Aorta (tissue), 5 donors: ENCODE measurements at places on chromosomes 1 and 21. TPM values are rescaled to one million over a fixed set of nuclear protein-coding genes. Genes with fewer than 3 reads are reported as not detected.

DNA sequence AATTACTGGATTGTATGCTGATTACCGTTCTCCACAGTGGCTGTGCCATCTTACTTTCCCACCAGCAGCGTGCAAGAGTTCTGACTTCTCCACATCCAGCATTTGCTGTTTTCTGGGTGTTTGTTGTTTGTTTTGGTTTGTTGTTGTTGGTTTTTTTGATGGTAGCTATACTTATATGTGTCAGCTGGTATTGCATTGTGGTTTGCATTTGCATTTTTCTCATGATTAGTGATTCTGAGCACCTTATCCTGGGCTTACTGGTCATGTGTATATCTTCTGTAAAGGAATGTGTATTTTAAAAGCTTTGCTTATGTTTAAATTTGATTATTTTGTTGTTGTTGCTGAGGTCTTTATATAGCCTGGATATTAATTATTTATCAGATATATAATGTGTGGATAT, 66.9 kb upstream of the MAP1LC3C start:
- no peaks in the 10 kb centered on the region for H3K36me3 ChIP-seq
- H3K4me3 ChIP-seq, result no peak overlapping the region
- no peaks in the 10 kb centered on the region for H3K4me1 ChIP-seq
- no peaks in the 10 kb centered on the region for H3K27me3 ChIP-seq
- H3K27ac ChIP-seq, result no peak overlapping the region
- no peak for DNase-seq

- no peak for DNase-seq
- H3K27ac ChIP-seq, result no peak overlapping the region
Measured at GRCh38 chr1:181057079-181057478, 23.3 kb downstream of the MR1 start.

DNA sequence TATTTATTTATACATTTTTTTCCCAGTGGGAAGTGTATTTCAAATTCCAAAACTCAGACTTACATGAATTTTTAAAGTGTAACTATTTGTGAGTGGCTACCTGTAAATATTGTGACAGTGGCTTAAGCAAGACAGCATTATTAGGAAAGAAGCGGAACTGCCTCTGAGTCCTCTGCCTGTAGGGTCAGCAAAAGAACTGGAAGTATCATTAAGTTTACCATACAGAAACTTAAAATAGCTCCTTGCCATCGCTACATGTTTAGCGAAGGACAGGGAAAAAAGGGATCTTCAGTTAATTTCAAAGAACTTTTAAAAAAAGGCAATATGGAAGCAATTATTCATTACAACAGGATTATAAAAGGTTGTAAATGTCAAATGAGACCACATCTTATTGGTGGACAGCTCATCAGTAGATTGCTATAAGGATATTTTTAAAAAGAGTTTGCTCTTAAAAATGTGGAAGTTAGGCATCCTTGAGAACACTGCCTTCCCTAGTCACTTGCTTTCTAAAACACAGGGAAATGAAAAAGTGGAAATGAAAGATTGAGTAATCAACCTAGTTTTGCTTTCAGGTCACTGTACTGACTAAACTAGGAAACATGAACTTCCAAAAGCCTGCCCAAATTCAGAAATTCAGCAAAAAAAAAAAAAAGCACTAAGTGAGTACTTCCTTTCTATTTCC, 39.2 kb downstream of the NSL1 start:
- H3K27me3 ChIP-seq, result no peaks in the 10 kb centered on the region
- no peaks in the 10 kb centered on the region for H3K36me3 ChIP-seq
- H3K4me1 ChIP-seq, result no peaks in the 10 kb centered on the region
- H3K4me3 ChIP-seq, result no peak overlapping the region
- no peak overlapping the region for H3K27ac ChIP-seq
- no peak for DNase-seq

DNA sequence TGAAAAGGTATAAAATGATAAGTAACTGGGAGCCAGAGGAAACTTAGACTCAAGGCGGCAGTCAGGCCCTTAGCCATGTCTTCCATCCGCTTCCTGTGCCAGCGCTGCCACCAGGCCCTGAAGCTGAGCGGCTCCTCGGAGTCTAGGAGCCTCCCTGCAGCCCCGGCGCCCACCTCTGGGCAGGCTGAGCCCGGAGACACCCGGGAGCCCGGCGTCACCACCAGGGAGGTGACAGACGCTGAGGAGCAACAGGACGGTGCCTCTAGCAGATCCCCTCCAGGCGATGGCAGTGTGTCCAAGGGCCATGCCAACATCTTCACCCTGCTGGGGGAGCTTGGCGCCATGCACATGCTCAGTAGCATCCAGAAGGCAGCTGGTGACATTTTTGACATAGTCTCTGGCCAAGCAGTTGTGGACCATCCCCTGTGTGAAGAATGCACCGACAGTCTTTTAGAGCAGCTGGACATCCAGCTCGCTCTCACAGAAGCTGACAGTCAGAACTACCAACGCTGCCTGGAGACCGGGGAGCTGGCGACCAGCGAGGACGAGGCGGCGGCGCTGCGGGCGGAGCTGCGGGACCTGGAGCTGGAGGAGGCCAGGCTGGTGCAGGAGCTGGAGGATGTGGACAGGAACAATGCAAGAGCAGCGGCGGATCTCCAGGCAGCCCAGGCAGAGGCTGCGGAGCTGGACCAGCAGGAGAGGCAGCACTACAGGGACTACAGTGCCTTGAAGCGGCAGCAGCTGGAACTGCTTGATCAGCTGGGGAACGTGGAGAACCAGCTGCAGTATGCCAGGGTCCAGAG, at the start of gene BECN2:
TSS of gene BECN2 (plus strand) at position 76 of the 803 bp plus-strand sequence. CDS start at position 76, 0 bp downstream.
- H3K36me3 ChIP-seq, result no peaks in the 10 kb centered on the region
- no peaks in the 10 kb centered on the region for H3K27me3 ChIP-seq
- no peak for DNase-seq

GRCh38 chr21:34544032-34544496, 32.1 kb upstream of the KCNE1 start:
- H3K4me3 ChIP-seq, result no peak overlapping the region
- H3K36me3 ChIP-seq, result no peaks in the 10 kb centered on the region
- H3K4me1 ChIP-seq, result no peaks in the 10 kb centered on the region
- H3K27ac ChIP-seq, result peak overlapping the region; percentile 60
- no peaks in the 10 kb centered on the region for H3K27me3 ChIP-seq

- no peaks in the 10 kb centered on the region for H3K36me3 ChIP-seq
- H3K4me1 ChIP-seq, result no peaks in the 10 kb centered on the region
Measured at GRCh38 chr21:42500736-42501135, 4.7 kb upstream of the RSPH1 start.

GRCh38 chr1:191963781-191964455, 194.3 kb upstream of the RGS18 start:
- H3K4me1 ChIP-seq, result no peaks in the 10 kb centered on the region
- H3K4me3 ChIP-seq, result no peak overlapping the region
- H3K27ac ChIP-seq, result no peak overlapping the region
- H3K27me3 ChIP-seq, result no peaks in the 10 kb centered on the region

DNA sequence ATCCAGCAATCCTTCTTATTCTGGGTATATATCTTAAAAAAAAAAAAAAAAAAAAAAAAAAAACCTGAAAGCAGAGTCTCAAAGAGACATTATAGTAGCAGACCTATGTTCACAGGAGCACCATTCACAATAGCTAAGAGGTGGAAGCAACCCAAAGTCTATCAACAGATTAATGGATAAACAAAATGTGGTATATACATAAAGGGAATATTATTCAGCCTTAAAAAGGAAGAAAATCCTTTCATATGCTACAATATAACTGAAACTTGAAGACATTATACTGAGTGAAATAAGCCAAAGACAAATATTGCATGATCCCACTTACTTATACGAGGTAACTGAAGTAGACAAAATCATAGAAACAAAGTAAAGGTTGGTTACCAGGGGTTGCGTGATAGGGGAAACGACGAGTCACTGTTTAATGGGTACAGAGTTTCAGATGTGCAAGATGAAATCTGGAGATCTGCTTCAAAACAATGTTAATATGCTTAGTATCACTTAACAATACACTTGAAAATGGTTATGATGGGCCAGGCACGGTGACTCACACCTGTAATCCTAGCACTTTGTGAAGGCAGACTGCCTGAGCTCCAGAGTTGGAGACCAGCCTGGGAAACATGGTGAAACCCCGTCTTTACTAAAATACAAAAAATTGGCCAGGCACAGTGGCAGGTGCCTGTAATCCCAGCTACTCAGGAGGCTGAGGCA, 29.5 kb downstream of the PIK3R3 start:
- H3K4me3 ChIP-seq, result no peak overlapping the region
- no peaks in the 10 kb centered on the region for H3K36me3 ChIP-seq
- DNase-seq, result no peak
- no peaks in the 10 kb centered on the region for H3K27me3 ChIP-seq
- no peak overlapping the region for H3K27ac ChIP-seq
- no peaks in the 10 kb centered on the region for H3K4me1 ChIP-seq

- H3K4me1 ChIP-seq, result no peaks in the 10 kb centered on the region
- DNase-seq, result no peak
- H3K27me3 ChIP-seq, result no peaks in the 10 kb centered on the region
- H3K36me3 ChIP-seq, result no peaks in the 10 kb centered on the region
Measured at GRCh38 chr1:183227422-183228346, 41.6 kb downstream of the LAMC2 start.

DNA sequence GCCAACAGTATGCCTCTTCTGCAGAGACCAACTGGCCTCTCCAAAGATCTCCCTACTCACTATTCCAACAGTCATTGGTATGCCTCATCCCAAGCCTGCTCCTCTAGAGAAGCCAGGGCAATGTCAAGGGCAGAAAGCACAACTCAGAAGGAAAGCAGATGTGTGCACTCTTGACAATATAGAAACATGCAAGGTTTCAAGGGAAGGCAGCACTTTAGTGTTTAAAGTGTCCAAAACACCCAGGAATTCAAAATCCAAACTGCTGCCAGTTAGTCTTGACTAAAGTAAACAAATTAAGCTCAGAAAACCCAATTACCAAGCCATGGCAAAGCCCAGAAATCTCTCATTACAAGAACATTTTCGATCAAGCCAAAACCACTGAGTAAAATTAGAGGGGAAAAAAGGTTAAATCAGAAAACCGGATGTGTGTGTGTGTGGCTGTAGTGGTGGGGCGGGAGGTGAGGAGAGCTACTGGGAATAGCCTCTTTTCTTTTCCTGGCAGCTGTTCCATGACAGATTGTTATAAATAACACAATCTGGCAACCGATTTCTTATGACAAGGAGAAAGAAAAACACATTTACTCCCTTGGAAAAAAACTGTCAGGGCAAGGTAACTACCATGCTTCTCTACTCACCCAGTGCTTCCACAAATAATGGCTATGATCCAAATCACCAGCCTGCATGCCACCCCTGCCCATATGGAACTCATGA, 39.2 kb downstream of the EIF2B3 start:
- peak; percentile 60 for DNase-seq
- no peaks in the 10 kb centered on the region for H3K27me3 ChIP-seq
- peak overlapping the region; percentile 18 for H3K4me3 ChIP-seq
- no peaks in the 10 kb centered on the region for H3K36me3 ChIP-seq

DNA sequence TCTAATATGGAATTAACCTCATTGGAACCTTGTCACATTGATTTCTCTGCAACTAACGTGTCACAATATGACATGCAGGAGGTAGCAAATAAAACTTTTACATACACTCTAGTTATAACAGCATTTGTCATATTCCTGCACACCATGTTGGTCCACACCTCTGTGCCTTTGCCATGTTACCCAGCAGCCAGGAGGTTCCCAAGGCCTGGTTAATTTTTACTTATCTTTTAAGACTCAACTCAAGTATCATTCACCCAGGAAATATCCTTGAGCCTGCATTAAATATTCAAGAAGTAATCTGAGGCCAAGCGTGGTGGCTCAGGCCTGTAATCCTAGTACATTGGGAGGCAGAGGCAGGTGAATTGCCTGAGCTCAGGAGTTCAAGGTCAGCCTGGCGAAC, 447.2 kb upstream of the NR5A2 start:
- H3K4me1 ChIP-seq, result no peaks in the 10 kb centered on the region
- no peaks in the 10 kb centered on the region for H3K36me3 ChIP-seq
- H3K4me3 ChIP-seq, result no peak overlapping the region
- DNase-seq, result no peak

DNA sequence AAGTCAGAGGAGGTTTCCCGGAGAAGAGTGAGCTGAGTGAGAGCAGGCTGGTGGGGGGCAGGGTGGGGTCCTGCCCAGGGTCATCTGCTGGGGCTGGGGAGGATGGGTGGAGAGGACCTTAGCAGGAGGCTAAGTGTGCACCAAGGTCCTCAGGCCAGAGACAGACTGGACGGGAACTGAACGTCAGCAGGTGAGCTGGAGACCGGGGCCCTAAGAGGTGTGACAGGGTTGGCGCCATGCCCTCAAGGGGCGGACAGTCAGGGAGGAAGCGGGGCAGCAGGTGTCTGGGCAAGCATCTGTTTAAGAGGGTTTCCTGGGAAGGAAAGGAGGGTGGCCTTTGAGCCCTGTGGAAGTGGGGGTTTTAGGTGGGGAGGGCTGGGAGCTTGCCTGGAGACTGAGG, 13.6 kb upstream of the PTPN7 start:
- H3K4me3 ChIP-seq, result no peak overlapping the region
- no peaks in the 10 kb centered on the region for H3K4me1 ChIP-seq
- DNase-seq, result no peak
- H3K36me3 ChIP-seq, result no peaks in the 10 kb centered on the region
- no peak overlapping the region for H3K27ac ChIP-seq

Gene PTGFRN
- total RNA-seq, result 31.9 TPM

Gene FAM163A
- total RNA-seq, result not detected

Gene OR2M3
- total RNA-seq, result not detected

Gene PLPP3
- total RNA-seq, result 112 TPM

Gene FCER1G
- total RNA-seq, result 64.3 TPM

Gene GJA8
- total RNA-seq, result not detected

Gene TDRD5
- total RNA-seq, result 0.36 TPM

Gene LRRC39
- total RNA-seq, result 1.4 TPM

Gene CHI3L1
- total RNA-seq, result 34.2 TPM

Gene FAM89A
- 11.5 TPM for total RNA-seq

Gene ASTN1
- 0.06 TPM for total RNA-seq

Gene IGSF3
- total RNA-seq, result 1.5 TPM
